Kidney capillary endothelial cell (primary cell): ENCODE measurements at places on chromosomes 11 and 22.

DNA sequence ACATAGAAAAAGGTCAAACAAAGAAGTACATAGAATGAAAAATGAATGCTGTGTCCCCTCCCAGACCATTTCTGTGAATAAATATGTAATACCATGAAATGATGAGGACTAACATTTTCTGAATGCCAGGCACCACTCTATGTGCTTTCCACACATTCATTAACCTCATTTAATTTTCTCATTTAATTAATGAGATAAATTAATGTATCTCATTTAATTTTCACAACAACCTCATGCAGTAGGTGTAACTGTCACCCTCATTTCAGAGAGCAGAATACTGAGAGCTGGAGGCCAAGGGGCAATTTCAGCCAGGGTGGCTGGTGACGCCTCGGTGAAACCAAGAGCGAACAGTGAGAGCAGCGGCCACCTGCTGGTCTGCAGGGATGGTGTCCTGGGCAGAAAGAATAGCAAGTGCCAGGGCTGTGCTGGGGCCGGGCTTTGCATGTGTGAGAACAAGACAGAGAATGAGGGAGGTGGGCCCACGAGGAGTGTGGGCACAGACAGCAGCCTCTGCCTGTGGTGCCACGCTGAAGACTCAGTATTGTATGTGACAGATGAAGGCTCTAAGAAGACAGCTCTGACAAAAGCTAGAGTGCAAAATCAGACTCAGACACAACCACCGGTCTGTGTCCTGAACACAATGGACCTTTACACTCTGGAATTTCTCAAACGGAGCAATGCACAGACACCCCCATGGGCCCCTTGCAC, 1.8 kb upstream of the SERPIND1 start:
- no peak for DNase-seq

GRCh38 chr11:17629113-17629512, 82.1 kb downstream of the OTOG start:
- DNase-seq, result no peak

GRCh38 chr22:37285937-37286336, 3.6 kb downstream of the CYTH4 start:
- no peak for DNase-seq

DNA sequence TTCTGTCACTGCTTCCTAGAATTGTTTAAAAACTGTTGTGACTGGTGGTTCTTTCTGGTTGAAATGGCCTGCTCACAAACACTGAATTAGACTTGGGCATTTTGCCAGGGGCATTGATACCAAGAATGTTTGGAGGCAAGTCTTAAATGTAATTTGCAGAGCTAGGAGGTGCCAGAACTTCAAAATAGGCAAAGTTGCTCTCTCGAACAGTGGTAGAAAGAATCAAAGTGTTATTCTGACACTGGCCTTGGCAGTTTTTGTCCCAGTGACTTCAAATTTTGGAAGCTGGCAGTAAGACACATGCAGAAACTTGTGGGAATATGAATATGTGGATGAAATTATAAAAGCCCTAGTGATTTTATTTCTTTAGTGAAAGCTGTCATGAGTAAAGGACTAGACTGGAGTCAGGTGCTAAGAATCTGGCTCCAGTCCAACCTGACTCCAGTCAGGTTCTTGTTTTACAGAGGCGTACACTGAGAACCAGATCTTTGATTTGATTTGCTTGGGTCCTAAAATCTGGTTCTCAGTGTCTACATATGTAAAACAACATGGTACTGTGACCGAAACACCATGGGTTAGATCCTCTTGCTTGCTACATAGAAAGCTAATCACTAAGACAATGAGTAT, 20.9 kb downstream of the SVIP start:
- no peak for DNase-seq

- DNase-seq, result no peak
These were observed 899.6 kb upstream of the ANO3 start for GRCh38 chr11:25432376-25432775.

- no peak for DNase-seq
These were observed 1.7 kb downstream of the CHST1 start for GRCh38 chr11:45663486-45664375.

DNA sequence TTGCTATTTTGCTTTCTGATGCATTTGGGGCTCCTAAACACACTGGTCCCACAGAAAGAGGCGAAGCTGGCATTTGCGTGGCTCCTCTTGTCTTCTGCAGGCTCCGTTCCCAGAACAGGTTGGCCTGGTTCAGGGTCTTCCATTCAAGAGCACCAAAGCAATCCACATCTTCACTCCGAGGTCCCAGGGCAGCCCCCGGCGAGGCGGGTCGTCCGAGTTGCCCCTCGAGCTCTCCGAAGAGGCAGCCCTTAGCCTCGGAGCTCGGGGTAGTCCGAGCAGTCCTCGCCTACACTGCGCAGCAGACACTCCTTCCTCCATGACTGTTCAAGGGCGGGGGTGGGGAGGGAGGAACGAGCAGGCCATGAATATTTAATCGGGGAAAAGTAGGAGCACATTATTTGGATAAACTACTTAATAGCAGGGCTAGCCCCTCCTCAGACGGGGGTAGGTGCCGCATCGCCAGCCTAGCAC, 321.3 kb downstream of the BLID start:
- DNase-seq, result no peak

DNA sequence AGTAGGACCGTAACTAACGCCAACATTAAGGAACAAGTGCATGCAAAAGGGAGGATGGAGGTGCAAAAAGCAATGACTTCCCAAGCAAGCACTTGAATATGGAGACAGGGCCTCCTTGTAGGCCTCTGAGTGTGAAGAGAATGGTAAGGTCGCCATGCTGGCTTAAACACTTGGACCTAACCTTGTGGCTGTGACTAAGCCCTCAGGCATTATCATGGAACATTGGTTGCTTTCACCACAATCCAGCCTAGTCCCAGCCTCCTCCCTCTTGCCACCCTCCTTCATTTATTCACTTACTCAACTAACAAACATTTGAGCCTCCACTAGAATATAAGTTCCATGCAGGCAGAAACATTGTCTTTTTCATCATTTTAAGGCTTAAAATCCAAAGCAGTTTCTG, 11.9 kb upstream of the SYTL2 start:
- DNase-seq, result no peak

DNA sequence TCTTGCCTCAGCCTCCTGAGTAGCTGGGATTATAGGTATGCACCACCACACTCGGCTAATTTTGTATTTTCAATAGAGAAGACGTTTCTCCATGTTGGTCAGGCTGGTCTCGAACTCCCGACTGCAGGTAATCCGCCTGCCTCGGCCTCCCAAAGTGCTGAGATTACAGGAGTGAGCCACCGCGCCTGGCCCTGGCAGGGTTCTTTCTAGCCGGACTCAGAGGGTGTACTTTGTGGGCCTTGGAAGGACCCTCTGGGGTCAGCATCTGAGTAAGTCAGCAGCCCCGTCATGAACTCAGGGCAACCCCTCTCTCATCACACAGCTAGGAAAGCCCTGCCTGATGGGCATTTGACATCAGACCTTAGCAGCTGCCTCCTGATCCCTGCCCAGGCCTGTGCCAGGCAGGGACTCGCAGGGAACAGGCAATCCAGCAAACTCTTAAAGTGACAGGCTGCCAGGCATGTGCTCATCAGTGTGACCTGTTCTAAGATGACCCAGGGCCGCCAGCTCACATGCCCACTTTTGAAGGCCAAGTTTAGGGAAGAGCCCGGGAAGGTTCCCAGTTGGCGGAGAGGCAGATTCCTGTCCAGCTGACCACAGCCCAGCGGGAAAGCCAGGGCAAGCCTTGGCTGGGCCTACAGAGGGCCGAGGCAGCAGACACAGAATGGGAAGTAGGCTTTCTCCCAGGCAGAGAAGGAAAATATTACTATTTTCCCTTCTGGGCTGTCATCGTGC, 92.9 kb downstream of the MORC2 start:
- DNase-seq, result no peak

- no peak for DNase-seq
These were observed 8.4 kb downstream of the XBP1 start for GRCh38 chr22:28791841-28792490.

DNA sequence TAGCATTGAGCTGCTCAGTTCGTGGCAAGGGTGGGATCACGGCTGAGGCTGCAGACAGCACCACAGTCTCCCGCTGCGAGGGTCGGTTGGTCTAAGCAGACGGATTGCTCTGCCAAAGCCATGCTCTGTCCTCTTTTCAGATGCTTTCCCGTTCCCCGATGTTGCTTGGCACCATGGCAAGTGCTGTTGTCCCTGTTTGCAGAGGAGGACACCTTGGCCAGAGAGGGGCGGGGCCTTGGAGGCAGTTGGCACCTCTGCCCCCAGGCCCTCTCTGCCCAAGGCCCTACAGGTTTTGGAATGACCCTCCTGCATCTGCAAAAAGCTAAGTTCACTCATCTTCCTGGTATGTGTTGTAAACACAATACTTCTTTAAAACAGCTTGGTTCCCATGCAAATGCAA, 11.6 kb downstream of the CCDC157 start:
- DNase-seq, result no peak

GRCh38 chr22:25488244-25489020, 76.0 kb upstream of the GRK3 start:
- DNase-seq, result peak; percentile 36

DNA sequence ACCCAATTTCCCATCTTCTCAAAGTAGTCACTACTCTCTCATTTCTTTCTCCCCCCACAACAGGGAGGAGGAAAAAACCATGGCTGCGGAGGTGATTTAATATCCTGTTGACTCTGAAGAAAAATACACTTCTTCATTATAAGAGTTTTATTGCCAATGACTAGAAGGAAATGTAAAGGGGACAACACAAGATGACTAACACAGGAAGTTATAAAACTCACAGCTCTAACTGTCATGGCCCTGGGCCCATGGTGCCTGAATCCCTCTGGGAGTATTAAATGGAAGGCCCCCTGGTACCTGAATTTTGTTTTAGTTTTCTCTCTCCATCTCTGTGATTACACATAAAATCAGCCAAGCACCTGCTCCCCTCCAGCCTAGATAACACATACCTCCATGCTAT, 352.8 kb upstream of the FAT3 start:
- DNase-seq, result peak; percentile 88

- peak; percentile 66 for DNase-seq
These were observed 10.2 kb upstream of the STK33 start for GRCh38 chr11:8604078-8604723.

DNA sequence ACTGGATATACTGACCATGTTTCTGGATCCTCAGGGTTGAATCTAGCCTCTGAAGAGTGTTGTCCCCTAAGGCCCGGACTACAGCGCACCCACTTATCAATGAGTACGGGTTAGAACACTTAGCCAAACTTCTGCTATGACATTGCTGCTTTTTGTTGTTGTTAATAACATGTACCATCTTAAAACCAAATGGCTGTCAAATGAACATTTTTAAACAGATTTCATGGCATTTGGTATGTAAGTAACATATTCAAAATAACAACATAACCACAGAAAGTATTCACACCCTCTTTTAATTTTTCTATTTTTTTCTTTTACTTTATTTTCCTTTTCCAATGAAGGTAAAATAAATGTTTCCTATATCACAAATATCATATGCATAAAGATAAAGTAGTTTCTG, 1292.5 kb upstream of the TENM4 start:
- no peak for DNase-seq

DNA sequence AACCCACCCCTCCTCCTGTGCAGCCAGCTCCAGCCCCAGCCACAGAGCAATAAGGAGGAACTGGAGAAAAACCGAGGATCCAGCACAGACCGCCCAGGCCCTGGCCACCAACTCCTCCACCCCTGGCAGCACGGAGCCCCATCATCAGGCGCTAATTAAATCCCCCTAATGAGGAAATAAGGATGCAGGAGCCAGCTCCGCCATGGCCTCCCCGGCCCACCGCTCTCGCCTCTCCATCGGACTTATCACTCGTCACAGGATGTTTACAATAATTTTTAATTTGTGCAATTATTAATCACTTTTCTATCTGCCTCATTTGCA, 42.6 kb downstream of the BUD13 start:
- no peak for DNase-seq

DNA sequence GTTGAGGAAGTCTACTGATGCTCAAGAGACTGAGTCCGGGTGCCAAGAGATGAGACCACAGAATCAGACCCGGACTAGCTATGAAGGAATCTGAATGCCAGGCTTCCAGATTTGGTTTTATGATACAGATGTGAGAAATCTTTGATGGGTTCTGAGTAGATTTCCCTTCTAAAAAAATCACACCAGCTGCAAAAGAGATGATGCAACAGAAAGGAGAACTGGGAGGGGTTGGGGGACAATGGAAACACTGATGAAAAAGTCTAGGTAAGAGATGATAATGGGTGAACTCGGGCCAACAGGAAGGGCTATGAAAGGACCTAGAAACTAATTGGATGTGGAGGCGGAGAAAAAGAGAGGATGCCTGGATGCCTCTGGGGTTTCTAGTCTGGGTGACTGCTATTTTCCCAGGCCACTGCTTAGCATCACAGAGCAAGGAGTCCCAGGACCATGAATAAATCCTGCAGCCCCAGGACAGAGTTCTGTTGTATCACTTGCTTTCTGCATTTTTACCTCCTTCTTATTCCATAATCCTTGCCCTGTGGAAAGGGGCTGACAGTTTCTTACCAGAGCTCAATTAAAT, 115.4 kb upstream of the SEZ6L start:
- no peak for DNase-seq

DNA sequence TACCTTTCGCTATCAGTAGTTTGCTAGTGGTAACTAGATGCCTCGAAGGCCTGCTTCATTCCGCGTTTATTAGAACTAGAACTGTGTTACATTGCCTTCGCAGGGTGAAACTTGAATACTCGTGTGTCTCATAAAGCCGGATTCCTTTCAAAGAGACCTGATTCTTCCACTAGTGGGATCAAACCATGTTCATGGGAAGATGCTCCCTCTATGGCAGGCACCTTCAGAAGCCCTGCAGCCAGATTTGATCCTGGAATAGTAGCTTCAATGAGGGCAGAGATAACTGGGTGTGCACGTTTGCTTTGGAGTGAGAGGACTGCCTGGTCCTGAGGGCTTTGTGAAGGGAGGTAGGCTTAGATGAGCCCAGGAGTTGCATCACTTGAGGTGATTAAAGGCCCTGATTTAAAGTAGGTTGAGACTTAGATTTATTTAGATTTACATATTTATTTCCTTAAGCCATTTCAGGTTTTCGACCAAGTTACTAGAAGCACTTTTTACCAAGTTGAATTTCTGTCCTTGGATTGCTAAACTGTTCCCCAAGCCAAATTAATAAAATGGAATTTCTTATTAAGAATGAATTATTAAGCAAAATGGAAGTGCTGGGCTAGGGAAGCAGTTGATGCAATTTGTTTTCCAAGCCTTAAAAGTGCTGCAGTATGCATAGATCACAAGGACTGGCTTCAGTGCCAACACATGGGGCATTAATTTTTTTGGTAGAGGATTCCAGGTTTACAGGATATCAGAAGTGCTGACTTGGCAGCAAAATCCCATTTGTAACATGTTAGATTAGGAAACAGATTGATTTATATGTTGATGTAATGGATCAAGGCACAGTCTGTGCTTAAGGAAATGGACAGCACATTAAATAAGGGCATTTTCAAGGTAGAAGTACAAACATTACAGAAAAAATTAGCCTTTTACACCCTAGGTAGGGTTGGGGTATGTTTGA, 32.9 kb downstream of the APLP2 start:
- no peak for DNase-seq

DNA sequence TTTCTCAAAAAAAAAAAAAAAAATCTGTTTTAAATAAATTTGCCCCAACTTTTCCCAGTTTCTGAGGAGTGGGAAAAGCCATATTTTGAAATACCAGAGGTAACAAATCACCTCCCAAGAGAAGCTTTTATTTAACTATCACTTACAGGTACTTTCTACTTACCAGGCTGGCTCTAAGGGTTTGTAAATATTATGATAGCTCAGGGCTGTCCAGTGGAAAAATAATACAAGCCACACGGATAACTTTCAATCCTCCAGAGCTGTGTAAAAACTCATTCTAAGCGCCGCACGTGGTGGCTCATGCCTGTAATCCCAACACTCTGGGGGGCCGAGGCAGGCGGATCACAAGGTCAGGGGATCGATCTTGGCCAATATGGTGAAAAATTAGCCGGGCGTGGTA, 5.6 kb upstream of the SEC14L4 start:
- no peak for DNase-seq
